ENCODE measurements at places on chromosomes 2 and 18. TPM values are rescaled to one million over a fixed set of nuclear protein-coding genes. Genes with fewer than 3 reads are reported as not detected.

- no peaks in the 10 kb centered on the region for H3K27me3 ChIP-seq
- H3K27ac ChIP-seq, result no peak overlapping the region
- no peak for DNase-seq
- H3K4me3 ChIP-seq, result no peak overlapping the region
- H3K4me1 ChIP-seq, result no peaks in the 10 kb centered on the region
Measured at GRCh38 chr2:1170241-1170640, 219.6 kb downstream of the SNTG2 start.

GRCh38 chr2:177610813-177611212, 218.2 kb downstream of the AGPS start:
- no peak overlapping the region for H3K27ac ChIP-seq
- H3K4me3 ChIP-seq, result no peak overlapping the region
- H3K36me3 ChIP-seq, result no peaks in the 10 kb centered on the region
- no peaks in the 10 kb centered on the region for H3K4me1 ChIP-seq
- no peak for DNase-seq
- H3K27me3 ChIP-seq, result no peaks in the 10 kb centered on the region

Gene HOXD10
- not detected for total RNA-seq

GRCh38 chr2:95376311-95377215, 25.9 kb upstream of the FAHD2A start:
- no peak overlapping the region for H3K4me3 ChIP-seq
- DNase-seq, result no peak
- no peaks in the 10 kb centered on the region for H3K27me3 ChIP-seq
- H3K27ac ChIP-seq, result no peak overlapping the region
- H3K4me1 ChIP-seq, result no peaks in the 10 kb centered on the region
- no peaks in the 10 kb centered on the region for H3K36me3 ChIP-seq

Gene KCNJ13
- 1.1 TPM for total RNA-seq

Gene RAX
- total RNA-seq, result not detected

DNA sequence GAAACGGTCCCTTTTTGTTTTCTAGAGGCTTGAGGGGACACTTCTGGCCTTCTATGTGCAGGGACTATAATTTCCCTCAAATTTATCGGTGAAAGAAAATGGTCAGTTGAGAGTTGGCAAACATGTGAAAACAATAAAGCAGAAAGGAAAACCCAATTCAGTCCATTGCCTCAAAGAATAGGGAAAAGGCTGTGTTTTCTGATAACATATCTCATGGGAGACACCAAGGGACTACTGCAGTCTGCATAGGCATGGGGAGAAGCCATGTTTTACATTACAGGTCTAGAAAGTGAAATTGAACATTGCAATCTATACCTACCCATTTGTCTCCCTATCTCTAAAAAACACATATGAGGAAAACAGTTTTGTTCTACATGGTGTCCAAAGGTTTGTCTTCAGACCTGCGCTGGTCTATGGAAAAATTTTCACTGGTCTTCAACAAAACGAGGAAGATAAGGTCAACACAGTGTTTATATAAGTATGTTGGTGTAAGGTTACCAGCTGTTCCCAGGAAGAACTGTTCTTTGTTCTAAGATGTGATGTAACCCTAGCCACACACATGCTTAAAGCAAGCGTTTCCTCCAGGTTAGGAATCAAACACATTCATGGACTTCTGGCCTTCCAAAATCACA, 179.7 kb downstream of the MREG start:
- H3K27me3 ChIP-seq, result no peaks in the 10 kb centered on the region
- no peaks in the 10 kb centered on the region for H3K36me3 ChIP-seq
- no peak overlapping the region for H3K27ac ChIP-seq
- no peak overlapping the region for H3K4me3 ChIP-seq
- no peak for DNase-seq

Gene IAH1
- 72.2 TPM for total RNA-seq

DNA sequence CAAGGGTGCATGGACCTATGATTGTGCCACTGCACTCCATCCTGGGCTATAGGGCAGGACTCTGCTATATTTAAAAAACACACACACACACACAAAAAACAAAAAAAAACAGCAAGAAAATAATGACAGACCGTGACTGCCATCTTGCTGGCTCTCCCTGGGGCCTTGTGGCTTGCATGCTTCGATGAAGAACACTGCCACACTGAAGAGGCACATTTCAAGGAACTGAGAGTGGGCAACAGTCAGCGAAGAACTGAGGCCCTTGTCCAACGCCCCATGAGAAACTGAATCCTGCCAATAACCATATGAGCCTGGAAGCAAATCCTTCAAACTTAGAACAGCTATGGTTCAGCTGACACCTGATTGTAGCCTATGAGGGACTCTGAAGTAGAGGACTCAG, 158.1 kb downstream of the CCBE1 start:
- DNase-seq, result no peak
- no peak overlapping the region for H3K4me3 ChIP-seq
- no peak overlapping the region for H3K27ac ChIP-seq
- no peaks in the 10 kb centered on the region for H3K4me1 ChIP-seq
- no peaks in the 10 kb centered on the region for H3K36me3 ChIP-seq

Gene MYO7B
- 0.15 TPM for total RNA-seq

Gene FHOD3
- 22.7 TPM for total RNA-seq

Gene SIX2
- 0.51 TPM for total RNA-seq

GRCh38 chr2:219483451-219484342, 15.0 kb upstream of the GMPPA start:
- no peaks in the 10 kb centered on the region for H3K4me1 ChIP-seq
- peak overlapping the region; percentile 8 for H3K4me3 ChIP-seq
- no peak overlapping the region for H3K27ac ChIP-seq
- no peaks in the 10 kb centered on the region for H3K27me3 ChIP-seq
- H3K36me3 ChIP-seq, result no peaks in the 10 kb centered on the region
- no peak for DNase-seq

GRCh38 chr2:241379481-241380480, 23.7 kb downstream of the FARP2 start:
- no peaks in the 10 kb centered on the region for H3K27me3 ChIP-seq
- peaks cover 2% of the 10 kb centered on the region for H3K36me3 ChIP-seq
- no peaks in the 10 kb centered on the region for H3K4me1 ChIP-seq
- no peak overlapping the region for H3K27ac ChIP-seq
- no peak overlapping the region for H3K4me3 ChIP-seq
- DNase-seq, result no peak

DNA sequence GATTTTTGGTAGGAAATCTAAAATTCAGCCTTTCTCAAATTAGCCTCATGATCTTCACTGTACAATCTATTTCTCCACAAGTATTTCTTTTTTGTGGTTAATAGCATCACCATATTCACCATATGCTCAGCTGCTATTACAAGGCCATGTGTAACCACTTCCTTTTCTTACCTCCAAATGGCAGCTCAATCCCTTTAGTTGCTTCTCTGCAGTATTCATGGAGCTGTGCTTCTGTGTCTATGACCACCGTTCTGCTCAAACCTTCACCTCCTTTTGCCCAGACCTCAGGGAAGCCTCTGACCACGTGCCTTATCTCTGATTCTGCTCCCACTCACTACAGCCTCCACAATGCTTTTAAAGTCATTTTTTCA, 126.7 kb upstream of the TMEM200C start:
- DNase-seq, result no peak
- H3K27me3 ChIP-seq, result no peaks in the 10 kb centered on the region
- no peak overlapping the region for H3K27ac ChIP-seq
- no peak overlapping the region for H3K4me3 ChIP-seq
- no peaks in the 10 kb centered on the region for H3K36me3 ChIP-seq
- no peaks in the 10 kb centered on the region for H3K4me1 ChIP-seq

DNA sequence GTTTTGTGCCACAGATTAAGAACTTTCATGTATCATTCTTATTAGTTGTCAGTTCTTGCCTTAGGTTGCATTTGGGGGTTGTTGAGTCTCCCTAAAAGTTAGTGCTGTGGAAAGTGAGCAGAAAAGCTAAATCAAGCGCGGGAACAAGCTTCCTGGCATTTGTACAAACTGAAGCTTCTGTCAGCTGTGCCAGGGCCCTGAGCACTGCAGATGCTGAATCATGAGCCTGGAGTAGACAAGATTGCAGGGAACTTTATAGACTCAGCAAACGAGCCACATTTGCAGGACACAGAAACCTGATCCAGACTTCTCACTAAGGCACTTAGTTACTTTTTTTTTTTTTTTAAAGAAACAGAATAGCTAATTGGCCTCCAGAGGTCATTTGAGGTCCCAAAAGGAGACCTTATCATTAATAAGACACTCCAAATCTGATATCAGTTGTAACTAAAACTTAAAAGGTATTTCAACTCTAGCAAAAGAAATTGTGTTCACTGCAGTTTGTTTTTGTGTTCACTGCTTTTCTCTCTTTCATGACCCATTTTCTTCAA, 88.7 kb downstream of the ADAM23 start:
- no peaks in the 10 kb centered on the region for H3K27me3 ChIP-seq
- no peaks in the 10 kb centered on the region for H3K36me3 ChIP-seq

DNA sequence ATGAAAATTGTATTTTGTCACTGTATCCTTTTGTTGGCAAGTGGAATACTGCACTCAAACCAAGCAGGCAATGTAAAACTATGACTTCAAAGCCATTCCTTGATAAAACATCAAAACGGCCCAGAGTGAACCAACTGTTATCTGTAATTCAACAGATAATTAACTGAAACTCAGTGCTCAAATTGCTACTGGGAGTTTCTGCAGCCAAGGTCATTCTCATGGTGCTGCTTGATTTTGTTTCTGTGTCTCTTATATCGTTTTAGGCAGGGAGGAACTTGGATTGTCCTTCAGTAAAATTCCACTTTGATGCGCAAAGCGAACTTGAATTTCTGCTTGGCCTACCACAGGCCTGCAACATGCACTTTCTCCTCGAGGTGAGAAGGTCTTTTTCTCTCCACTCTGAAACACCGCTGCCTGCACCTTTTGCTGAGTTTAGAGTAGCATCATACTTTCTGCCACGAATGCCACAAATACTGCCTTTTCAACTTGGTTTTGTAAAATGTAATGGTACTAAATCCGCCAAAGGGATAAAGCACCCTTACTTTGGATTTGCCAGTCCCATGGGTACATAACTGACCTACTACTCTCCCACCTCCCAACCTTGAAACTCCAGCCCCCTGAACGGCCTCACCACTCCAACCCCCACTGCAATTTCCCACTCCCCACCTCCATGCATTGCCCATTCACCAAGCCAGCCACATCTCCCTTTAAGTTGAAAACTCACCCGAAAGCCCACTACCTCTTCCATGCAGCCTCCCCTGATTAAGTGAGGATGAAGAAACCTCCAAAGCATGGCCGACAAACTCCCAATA, 204.7 kb downstream of the TGIF1 start:
- no peak overlapping the region for H3K4me3 ChIP-seq
- no peaks in the 10 kb centered on the region for H3K27me3 ChIP-seq
- H3K27ac ChIP-seq, result peak overlapping the region; percentile 100
- no peak for DNase-seq
- peaks cover 57% of the 10 kb centered on the region for H3K4me1 ChIP-seq
- H3K36me3 ChIP-seq, result no peaks in the 10 kb centered on the region

DNA sequence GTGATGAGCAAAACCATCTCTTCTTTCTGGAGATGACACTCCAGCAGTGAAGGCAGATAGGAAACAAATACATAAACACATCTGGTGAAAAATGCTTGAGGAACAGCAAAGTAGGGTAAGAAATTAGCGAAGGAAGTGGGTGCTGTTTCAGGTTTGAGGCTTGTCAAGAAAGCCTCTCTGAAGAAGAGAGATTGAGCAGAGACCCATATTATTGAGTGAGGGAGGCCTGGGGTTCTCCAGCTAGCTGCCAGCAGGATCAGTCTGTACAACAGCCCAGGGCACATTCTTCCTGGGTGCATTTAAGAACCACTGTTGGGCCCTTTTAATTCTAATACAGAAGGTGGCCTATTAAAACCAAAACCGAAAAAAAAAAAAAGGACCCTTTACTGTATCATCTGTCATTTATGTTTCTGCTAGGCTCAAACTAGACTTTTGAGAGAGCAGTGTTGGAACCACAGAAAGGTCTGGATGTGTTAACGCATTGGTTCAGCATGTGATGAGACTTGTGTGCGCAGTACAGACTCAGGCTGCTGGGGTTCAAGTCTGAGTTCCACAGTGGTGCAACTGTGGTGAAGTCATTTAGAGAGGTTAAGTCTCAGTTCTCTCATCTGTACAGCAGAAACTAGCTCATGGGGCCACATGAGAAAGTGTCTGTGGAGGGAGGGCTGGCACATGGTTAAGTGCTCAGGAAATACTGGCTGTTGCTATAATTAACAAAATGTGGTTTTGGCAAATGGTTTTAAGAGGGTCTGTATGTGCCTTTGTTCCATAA, 28.9 kb downstream of the MGAT5 start:
- no peaks in the 10 kb centered on the region for H3K4me1 ChIP-seq
- no peak overlapping the region for H3K4me3 ChIP-seq
- no peak for DNase-seq
- H3K27ac ChIP-seq, result no peak overlapping the region

Gene IGFBP2
- 54.8 TPM for total RNA-seq

Gene ZNF397
- 9.8 TPM for total RNA-seq

Gene SP5
- total RNA-seq, result 0.64 TPM

- no peaks in the 10 kb centered on the region for H3K4me1 ChIP-seq
- no peak overlapping the region for H3K27ac ChIP-seq
- H3K36me3 ChIP-seq, result no peaks in the 10 kb centered on the region
- H3K27me3 ChIP-seq, result no peaks in the 10 kb centered on the region
- H3K4me3 ChIP-seq, result no peak overlapping the region
Measured at GRCh38 chr2:6937157-6937556, 19.9 kb downstream of the RNF144A start.

DNA sequence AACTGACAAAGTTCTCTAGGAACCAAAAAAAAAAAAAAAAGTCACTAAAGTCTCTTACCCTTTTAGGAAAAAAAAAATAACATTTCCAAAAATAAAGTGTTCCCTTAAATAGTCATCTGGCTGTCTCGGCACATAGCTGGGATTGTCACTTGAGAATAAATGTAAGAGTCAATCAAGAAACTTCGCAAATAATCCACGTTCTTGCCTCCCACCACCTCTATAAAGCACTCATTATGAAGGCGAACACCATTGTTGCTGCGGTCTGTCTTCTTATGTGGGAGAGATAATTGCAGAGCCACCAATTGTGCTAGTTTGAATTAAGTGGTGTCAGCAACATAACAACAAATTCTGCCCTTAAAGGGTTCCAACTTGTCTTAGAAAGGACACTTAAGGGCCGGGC, 163.7 kb downstream of the FBXO15 start:
- no peaks in the 10 kb centered on the region for H3K36me3 ChIP-seq
- 0 out of 2 replicates have a peak, but pooled peaks cover 4% of the 10 kb centered on the region for H3K27me3 ChIP-seq
- H3K4me1 ChIP-seq, result no peaks in the 10 kb centered on the region
- no peak overlapping the region for H3K27ac ChIP-seq
- DNase-seq, result no peak
- no peak overlapping the region for H3K4me3 ChIP-seq

GRCh38 chr2:217988014-217988839, 14.6 kb downstream of the TNS1 start:
- no peaks in the 10 kb centered on the region for H3K36me3 ChIP-seq
- no peak for DNase-seq
- no peak overlapping the region for H3K4me3 ChIP-seq
- no peak overlapping the region for H3K27ac ChIP-seq
- H3K27me3 ChIP-seq, result peaks cover 4% of the 10 kb centered on the region
- H3K4me1 ChIP-seq, result no peaks in the 10 kb centered on the region

- no peak overlapping the region for H3K27ac ChIP-seq
- DNase-seq, result no peak
- no peaks in the 10 kb centered on the region for H3K36me3 ChIP-seq
Measured at GRCh38 chr2:116411211-116411610, 1403.3 kb upstream of the DDX18 start.

GRCh38 chr2:19540739-19541525, 182.5 kb upstream of the OSR1 start:
- no peak overlapping the region for H3K27ac ChIP-seq
- DNase-seq, result no peak
- H3K36me3 ChIP-seq, result no peaks in the 10 kb centered on the region
- peaks cover 2% of the 10 kb centered on the region for H3K4me1 ChIP-seq
